ENCODE measurements at places on chromosomes 12 and 14.

DNA sequence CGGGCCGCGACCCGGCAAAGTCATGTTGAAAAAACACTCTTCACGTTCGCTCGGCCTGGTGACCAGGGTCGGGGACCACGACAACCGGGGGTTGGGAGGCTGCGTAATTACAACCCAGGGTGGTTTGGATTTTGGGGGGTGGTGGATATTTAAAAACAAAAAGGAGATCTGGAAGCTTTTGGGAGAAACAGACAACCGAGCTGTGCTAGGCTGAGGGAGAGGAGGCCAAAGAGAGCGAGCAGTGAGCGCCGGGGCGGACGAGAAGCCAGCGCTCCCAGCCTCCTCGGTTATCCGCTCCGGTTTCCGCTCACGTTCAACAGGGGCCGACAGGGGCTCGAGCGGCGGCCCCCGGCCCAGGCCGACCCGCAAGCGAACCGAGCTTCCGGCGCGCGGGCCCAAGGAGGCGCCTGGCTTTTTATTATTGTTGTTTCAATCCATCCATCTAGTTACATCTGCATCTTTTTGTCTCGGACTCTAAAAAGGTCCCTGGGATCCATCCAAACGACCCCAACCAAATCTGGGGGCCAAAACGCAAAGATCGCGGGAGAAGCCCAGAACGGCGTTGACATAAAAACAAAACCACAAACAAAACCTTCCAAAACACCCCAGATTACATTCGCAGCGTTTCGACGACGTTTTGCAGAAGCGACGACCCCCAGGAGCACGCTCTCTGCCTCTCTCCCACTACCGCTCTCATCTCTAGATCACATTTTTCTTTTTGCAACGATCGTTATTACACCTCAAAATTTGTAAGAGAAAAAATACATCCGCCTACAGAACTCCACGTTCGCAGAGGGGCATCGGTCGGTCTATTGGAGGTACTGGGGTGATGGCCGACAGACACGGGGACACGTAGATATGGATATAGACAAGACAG is 771 bp downstream of the OTX2 start:
- no peak for DNase-seq

DNA sequence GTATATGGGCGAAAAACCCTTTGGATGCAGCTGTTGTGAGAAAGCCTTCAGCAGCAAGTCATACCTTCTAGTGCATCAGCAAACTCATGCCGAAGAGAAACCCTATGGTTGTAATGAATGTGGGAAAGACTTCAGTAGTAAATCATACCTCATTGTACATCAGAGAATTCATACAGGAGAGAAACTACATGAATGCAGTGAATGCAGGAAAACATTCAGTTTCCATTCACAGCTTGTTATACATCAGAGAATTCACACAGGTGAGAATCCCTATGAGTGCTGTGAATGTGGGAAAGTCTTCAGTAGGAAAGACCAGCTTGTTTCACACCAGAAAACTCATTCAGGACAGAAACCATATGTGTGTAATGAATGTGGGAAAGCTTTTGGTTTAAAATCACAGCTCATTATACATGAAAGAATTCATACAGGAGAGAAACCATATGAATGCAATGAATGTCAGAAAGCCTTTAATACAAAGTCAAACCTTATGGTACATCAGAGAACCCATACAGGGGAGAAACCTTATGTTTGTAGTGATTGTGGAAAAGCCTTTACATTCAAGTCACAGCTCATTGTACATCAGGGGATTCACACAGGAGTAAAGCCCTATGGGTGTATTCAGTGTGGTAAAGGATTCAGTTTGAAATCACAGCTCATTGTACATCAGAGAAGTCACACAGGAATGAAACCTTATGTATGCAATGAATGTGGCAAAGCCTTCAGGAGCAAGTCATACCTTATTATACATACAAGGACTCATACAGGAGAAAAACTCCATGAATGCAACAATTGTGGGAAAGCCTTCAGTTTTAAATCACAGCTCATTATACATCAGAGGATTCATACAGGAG is 21.4 kb downstream of the ZNF268 start:
- DNase-seq = no peak

- no peak for DNase-seq
Observed at GRCh38 chr12:15535352-15535781, 213.1 kb downstream of the PTPRO start.

DNA sequence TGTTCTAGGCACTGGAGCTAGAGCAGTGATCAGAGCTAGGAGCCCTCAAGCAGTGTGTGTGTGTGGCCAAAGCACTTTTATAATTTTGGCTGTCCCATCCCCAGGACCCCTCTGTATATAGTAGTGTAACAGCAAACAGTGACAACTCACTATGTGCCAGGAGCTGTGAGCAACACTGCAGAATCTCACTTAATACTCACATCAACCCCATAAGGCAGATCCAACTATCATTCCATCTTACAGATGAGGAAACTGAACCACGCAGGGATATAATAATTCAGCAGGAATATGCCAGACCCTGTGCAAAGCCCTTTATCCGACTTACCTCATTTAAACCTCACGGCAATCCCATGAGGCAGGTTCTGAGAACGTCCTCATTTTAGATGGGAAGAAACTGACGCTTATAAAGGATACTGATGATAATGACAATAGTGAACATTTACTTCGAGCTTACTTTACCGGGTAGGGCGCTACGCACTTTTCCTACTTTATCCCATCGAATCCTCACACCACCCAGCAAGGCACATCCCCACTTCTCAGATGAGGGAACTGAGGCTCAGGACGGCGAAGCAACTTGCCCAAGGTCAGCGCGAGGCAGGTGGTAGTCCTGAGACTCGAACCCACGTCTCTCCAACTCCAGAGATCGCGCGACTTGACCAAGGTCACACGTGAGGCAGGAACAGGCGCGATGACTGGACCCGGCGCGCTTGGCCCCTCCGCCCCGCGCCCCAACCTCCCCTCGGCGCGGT is 687 bp downstream of the RAB35 start:
- DNase-seq = no peak

DNA sequence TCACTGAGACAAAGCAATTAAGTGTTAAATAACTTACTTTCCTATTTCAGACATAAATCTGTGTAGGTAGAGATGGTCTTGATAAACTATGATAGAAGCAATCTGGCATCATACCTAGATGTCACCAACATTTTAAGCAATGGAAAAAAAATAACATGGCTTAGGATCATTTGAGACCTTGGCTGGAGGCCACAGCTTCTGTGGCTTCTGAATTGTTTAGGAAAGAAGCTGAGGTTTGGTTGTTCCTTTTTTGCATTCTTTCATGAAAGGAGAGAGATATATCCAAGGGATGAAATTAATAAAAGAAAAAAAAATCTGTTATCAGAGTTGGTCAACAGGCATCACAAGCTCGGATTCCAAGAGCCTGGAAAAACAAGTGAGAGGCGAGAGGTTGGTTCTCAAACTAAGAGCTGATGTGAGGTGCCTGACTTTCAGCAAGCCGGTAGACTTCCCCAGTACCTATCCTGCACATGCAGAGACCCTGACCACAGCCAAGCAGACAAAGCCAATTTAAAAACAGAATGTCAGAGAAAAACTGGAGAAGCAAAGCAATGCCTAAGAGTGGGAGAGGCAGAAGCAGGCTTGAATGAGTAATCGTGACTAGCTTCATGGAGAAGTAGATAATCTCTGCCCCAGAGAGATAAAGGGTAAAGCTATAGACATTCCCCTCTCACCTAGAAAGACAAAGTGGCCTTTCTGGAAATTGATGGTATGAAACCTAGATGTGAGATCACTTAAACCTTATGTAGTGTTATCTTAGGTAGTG is 43.4 kb upstream of the ST8SIA1 start:
- DNase-seq = no peak

Measured in memory B cell (primary cell).